Stimulated activated CD8-positive, alpha-beta memory T cell treated with anti-CD3 and anti-CD28 coated beads, Interleukin-7, amount 100 ng/mL, for 4 hours (primary cell): ENCODE measurements at places on chromosomes 12 and 14.

GRCh38 chr12:45034861-45035265 lies 16.0 kb downstream of the DBX2 start:
- DNase-seq = no peak

GRCh38 chr12:112924986-112925385 lies 13.3 kb upstream of the OAS3 start:
- DNase-seq = no peak

DNA sequence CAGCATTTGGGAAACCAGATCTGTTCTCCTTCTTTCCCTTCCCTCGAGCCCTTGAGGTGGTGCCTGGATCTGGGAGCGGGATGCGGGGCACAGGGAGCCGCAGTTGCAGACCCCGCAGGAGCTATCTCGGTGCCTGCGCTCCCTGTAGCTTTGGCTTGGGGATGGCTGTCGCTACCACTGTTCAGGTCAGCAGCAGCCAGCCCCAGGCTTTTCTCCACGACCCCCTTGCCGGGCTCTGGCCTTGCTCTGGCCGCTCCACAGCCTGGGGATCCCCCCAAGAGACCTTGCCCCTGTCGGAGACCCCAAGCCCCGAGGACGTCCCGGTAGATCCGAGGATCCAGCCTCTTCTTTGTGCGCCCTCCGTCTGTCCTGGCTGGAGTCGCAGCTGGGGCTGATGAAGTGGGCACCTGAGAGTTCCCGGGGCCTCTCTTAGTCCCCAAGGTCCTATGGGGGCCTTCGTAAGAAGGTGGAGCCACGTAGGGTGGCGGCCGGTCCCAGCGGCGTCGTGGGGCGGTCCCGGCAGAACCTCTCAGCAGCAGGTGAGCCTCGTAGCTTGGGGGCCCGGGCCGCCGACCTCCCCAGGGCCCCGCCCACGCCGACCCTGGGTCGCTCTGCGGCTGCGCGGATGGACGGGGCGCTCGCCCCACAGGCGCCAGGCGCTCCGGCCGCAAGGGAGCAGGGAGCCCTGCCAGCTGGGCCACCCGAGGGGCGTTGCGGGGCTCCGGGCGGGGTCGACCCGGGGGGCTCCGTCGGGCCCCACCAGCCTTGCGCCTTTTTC lies 1.3 kb downstream of the DDN start:
- DNase-seq = no peak

GRCh38 chr14:100010679-100011078 lies 54.5 kb upstream of the EVL start:
- DNase-seq = no peak

DNA sequence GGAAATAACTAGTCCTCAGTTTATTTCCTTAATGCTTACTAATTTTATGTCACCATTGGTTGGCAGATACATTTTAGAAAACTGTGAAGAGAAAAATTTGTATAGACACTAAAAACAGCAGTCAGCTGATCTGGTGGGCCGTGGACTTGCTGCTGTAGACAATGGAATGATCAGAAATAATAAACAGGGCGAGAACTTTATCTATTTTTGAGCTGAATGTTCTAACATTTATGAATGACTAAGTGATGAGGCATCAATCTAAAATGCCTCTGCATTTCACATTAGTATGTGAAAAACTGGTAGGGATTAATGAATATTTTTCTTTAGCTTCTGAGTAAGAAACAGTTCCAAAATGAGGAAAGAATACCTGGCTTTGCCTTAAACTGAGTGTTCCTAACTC lies 24.8 kb upstream of the PKP2 start:
- DNase-seq = no peak

DNA sequence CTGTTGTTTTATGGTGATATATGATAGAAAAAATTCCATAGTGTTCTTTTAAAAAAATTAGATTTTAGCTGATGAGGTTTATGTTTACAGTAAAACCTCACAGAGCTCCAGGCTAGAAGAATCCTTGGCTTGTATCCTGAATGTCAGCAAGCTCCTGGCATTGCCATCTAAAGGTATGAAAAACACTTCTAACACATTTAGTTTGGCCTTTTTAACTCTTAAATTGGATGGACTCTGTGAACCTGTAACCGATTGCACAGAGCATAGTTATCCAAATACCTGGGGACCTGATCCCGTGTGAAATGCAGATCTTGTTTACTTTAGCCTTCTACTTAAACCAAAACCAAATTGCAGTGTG lies 241.1 kb upstream of the DCN start:
- DNase-seq = no peak

DNA sequence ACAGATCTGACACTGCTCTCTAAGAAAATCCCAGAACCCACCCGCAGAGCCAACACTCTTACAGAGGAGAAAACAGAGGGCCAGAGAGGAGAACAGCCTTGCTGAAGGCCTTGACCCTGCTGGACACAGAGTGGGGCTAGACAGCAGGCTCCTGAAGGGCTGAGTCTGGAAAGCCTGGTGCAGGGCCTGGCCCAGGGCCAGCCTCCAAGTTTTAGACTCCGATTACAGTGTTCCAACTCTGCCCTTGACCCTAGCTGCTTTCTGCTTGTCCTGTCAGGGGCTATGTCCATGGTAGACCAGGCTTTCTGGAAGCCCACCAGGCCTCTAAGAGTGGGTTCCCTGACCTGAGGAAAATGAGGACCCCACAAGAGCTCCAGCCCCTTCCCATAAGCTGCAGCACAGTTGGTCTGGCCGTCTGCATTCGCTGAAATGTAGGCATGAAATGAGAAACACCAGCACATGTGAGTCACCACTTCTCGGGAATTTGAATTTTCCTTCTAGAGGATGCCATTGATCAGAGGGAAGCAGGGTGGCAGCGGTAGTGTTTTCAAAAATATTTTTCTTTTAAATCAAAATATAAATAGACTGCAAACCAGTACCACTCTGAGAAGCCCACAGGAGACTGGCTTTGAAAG lies 154.4 kb downstream of the CALM1 start:
- DNase-seq = no peak

DNA sequence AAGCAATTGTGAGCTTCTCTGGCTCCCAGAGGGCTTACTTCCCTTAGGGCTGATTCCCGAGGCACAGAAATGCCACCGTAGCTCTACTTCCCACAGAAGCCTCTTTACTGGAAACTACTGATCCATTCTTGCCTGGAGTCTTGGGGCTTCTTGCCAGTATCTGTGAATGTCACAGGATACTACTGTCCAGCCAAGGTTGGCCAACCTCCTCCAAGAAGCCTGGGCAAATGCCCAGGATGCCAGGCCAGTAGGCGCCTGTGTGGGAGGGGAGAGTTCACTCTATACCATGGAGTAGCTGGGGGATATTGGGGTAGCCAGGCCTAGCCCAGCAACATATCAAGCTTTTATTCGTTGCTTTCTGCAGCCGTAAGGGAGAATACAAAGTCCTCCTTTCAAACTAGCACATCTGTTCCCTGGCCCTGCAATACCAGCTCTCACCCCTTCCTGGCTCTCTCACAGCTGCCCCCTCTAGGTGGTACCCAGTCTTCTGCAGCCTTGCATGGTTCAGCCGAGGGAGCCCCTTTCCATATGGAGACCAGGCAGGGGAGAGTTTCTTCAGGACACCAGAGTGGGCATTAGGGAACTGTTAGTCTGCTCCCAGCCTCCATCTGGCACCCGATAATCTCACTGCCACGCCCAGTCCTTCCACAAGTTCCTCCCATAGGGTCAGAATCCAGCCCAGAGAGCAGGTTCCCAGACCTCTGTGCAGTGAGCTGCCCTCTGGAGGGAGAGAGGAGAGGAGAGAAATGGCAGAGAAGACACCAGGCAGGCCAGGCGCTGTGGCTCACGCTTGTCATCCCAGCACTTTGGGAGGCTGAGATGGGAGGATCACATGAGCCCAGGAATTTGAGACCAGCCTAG lies 24.3 kb upstream of the PLEK2 start:
- no peak for DNase-seq

DNA sequence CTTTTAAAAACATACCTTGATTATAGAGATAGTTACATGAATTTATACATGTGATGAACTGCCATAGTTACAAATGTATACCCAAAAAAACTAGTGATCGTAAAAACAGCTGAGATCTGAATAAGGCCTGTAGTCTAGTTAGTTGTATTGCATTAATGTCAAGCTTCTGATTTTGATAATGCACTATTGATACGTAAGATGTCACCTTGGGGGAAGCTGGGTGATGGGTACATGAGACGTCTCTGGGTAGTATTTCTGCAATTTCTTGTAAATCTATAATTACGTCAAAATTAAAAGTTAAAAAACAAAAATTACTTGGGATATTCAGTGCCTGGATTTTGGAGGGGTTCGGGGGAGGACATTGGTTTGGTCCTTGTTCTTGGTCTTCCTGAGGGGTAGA lies 144.4 kb downstream of the SAMD4A start:
- no peak for DNase-seq

GRCh38 chr14:50964683-50965390 lies 20.6 kb upstream of the PYGL start:
- DNase-seq = no peak

DNA sequence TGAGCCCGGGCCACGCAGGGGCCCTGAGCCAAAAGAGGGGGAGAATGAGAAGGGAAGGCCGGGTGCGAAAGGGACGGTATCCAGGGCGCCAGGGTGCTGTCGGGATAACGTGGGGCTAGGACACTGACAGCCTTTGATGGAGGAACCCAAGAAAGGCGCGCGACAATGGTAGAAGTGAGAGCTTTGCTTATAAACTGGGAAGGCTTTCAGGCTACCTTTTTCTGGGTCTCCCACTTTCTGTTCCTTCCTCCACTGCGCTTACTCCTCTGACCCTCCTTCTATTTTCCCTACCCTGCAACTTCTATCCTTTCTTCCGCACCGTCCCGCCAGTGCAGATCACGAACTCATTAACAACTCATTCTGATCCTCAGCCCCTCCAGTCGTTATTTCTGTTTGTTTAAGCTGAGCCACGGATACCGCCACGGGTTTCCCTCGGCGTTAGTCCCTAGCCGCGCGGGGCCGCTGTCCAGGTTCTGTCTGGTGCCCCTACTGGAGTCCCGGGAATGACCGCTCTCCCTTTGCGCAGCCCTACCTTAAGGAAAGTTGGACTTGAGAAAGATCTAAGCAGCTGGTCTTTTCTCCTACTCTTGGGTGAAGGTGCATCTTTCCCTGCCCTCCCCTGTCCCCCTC lies 3.0 kb downstream of the SSTR1 start:
- DNase-seq = no peak

- no peak for DNase-seq
Observed at GRCh38 chr14:53093206-53093605, 59.9 kb downstream of the DDHD1 start.

DNA sequence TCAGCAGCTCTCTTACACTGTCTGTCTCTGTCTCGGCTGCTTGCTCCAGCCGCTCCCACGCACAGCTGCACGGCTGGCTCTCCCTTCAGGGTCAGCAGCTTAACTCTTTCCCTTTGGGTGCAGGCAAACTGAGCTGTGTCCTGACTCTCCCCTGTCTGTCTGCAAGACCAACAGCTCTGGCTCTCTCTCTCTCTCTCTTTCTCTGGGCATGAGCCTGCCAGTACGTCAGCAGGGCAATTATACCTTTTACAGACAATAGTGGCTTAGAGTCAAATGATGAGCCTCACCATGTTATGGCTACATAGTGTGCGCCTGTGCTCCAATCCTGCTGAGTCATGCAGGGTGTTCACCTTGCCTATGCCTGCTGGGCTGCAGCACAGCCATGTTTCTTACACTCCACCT lies 120.5 kb upstream of the DDHD1 start:
- DNase-seq = no peak

GRCh38 chr12:2110849-2111566 lies 58.2 kb downstream of the CACNA1C start:
- no peak for DNase-seq

- no peak for DNase-seq
Observed at GRCh38 chr12:130169256-130169655, 7.0 kb downstream of the FZD10 start.

DNA sequence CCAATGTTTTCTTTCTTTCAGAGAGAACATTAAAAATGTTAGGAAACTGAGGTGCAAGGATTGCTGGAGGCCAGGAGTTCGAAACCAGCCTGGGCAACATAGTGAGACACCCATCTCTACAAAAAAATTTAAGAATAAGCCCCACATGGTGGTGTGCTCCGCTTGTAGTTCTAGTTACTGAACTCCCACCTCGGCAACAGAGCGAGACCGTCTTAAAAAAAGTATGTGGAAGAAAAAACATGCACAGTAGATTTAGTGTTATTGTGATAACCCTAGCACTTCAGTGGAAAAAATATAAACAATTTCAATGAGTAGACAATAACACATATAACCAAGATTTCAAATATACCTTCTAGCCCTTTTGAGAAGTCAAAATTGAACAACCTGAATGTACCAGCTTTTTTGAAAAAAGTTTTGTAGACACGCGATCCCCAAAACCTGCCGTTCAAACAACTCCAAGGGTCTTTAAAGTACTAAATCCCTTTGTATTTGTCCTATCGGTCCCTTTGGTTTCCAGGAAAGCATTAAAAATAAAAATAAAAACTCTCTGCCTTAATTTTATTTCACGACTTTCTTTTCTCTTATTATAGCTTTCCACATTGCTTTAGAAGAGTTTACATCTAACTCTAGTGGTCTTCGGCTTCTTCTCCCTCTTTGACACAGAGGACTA lies 1.0 kb upstream of the ANO6 start:
- no peak for DNase-seq

GRCh38 chr14:51789114-51789513 lies 71.3 kb upstream of the GNG2 start:
- no peak for DNase-seq

- DNase-seq = no peak
Observed at GRCh38 chr12:130479401-130480125, 141.9 kb downstream of the PIWIL1 start.

GRCh38 chr12:106814714-106815113 lies 40.2 kb downstream of the RIC8B start:
- DNase-seq = no peak

GRCh38 chr14:77882098-77882497 lies 82.2 kb downstream of the ADCK1 start:
- no peak for DNase-seq

DNA sequence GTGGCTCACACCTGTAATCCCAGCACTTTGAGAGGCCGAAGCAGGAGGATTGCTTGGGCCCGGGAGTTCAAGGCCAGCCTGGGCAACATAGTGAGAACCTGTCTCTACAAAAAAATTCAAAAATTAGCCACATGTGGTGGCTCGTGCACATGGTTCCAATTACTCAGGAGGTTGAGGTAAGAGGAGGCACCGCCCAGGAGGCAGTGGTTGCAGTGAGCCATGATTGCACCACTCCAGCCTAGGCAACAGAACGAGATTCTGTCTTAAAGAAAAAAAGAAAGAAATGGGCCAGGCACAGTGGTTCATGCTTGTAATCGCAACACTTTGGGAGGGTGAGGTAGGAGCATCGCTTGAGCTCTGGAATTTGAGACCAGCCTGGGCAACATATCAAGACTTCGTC lies 33.5 kb downstream of the MAP1LC3B2 start:
- no peak for DNase-seq

- no peak for DNase-seq
Observed at GRCh38 chr12:18204053-18204452, 57.3 kb upstream of the PIK3C2G start.

- no peak for DNase-seq
Observed at GRCh38 chr12:12817616-12818015, 4.5 kb downstream of the DDX47 start.
